Fibroblast of pulmonary artery (primary cell): ENCODE measurements at places on chromosomes 6 and 20.

- DNase-seq = peak; percentile 33
Observed at GRCh38 chr6:149867876-149868640, 3.9 kb upstream of the LRP11 start.

DNA sequence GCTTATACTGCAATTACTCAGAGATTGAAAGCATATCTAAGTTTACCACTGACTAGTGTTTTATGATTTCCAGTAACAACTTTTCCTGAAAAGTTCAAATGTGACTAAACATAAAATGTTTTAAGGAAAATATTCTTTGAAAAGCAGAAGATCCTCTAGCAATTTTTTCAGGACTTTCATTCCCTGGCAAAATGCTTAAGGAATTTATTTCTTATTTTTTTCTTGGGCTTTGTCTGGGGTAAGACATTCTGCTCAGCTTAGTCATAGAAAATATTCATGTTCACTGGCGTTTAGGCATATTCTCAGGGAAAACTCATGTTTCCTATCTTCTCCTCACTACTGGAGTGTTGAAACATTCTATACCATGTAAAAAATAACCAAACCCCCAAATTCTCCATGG, 235.3 kb upstream of the CEP162 start:
- peak; percentile 84 for DNase-seq

- no peak for DNase-seq
Observed at GRCh38 chr6:53924277-53924676, 129.5 kb downstream of the LRRC1 start.

GRCh38 chr20:35828434-35828833, 56.6 kb downstream of the PHF20 start:
- DNase-seq = no peak

DNA sequence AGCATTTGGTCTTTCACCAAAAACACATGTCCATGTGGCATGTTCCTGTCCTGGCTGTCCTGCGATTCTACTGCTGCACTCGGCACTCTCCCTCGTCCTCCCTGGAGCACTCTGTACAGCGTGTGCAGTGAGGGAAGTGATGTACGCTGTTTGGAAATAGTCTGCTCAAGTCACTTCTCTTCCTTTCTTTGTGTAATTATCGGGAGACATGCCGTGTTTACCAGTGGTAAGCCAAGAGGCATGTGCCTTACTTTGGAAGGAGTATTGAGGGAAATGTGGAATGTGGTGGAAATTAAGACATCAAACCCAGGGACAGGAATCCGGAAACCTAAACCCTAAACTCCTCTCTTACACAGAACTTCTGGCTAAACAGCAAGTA, 268.5 kb upstream of the FOXQ1 start:
- DNase-seq = no peak

DNA sequence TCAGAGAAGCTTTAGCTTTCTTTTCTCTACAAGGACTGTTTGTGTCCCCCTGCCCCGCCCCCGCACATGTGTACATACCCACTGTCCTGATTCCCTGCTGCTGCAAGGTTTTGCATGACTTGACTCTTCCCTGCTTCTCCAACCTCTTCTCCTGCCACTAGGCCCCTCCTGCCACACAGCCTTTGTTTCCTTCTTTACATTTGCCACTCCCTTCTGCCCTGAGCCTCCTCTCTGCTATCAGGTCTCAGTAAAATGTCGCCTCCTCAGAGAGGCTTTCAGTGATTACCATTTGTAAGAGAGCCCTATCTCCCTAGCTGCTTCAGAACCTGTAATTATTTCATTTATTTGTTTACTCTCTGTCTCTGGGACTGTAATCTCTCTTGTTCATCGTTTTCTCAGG, 56.4 kb upstream of the VSTM2L start:
- no peak for DNase-seq

DNA sequence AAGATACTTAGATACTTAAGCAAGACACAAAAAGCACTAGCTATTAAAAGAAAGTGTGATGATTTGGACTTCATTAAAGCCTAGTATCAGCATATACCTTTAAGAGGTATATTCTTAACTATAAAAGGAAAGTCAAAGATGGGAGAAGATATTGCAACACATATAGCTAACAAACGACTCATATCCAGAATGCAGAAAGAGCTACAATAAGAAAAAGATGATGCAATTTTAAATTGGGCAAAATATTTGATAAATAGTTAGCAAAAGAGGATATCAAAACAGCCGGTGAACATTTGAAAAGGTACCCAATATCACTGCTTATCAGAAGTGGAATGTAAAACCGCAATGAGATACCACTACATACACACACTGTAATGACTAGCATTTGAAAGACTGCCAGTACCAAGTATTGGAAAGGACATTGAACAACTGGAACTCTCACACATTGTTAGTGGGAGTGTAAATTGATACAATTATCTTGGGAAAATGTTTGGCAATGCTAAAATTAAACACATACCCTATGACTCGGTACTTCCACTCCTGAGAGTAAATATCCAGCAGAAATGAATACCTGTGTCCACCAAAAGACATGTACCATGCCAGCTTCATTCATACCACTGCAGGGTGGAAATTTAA, 25.7 kb downstream of the MUC22 start:
- DNase-seq = peak; percentile 28

- DNase-seq = no peak
Observed at GRCh38 chr6:75286955-75287354, 2.4 kb upstream of the TMEM30A start.

DNA sequence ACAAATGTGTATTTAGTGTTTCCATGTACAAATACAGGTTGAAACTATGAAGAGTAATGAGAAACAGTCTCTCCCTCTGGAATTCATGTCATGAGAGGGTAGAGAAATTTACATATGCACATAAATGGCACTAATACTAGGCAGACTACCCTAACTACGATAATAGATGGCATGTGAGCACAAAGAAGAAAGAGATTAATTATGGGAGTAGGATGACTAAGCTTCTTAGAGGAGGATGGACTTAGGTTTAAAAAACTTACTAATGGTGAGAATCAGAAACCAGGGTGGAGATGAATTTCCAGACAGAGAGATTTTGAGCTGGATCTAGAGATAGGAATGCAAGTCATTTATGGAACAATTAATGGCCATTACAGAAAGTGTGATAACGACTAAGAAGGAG, 225.3 kb upstream of the HTR1E start:
- no peak for DNase-seq

GRCh38 chr6:2773449-2773848, 8.3 kb downstream of the WRNIP1 start:
- DNase-seq = no peak

- no peak for DNase-seq
Observed at GRCh38 chr6:117928833-117929232, 21.8 kb downstream of the SLC35F1 start.
